ENCODE measurements at places on chromosomes 2 and 18. TPM values are rescaled to one million over a fixed set of nuclear protein-coding genes. Genes with fewer than 3 reads are reported as not detected.
A peak's percentile ranks its signal among the peaks of the same experiment; 100 is the strongest.

DNA sequence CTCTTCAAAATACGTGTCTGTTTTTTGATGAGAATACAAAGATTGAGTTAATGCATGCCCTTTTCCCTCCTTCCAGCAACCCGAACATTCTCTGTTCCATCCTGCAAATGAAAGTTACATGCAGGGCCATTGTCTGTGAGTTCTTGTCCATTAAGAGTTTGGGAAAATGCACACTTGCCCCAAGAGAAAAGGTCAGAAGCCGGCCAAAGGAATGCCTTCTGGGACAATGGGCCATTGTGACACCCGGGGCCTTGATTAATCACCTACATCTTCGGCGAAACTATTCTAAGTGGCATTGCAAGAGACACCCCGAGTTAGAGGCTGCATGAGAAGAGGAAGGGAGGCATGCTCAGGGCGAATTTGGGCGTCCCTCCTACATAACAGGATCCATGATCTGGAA, 73.7 kb upstream of the COPS8 start:
- no peak for DNase-seq

The IL1RL1 gene
- 1.00 TPM for polyA plus RNA-seq

- no peak for DNase-seq
These were observed 239.5 kb upstream of the SALL3 start for GRCh38 chr18:78739882-78740677.

DNA sequence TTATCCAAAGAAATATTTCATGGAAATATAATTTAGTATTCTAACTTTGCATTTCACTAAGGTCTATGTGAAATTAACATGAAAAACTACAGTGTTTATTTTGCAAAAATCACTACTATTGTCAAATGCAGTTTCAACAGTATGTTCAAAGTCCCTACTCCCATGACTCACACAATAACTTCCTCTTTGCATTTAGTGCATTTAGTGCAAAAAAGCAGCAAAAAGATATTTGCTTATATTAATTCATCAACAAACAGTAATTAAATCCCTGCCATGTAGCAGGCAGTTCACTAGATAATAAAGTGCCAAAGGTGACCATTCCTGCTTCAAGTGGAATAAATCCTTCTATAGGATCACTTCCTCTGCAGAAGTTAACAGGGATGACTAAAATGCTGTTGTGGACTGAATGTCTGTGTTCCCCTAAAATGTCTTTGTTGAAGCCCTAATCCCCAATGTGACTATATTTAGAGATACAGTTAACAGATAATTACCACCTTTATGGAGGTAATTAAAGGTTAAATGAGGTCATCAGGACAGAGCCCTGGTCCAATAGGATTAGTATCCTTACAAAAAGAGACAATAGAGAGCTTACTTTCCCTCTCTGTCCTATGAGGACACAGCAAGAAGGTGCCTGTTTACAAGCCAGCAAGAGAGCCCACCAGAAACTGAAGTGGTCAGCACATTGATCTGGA, 61.7 kb downstream of the STK39 start:
- no peak for DNase-seq

GRCh38 chr2:208466151-208466919, 59.7 kb downstream of the PTH2R start:
- DNase-seq: peak; percentile 18

GRCh38 chr18:60639836-60640235, 267.3 kb upstream of the MC4R start:
- no peak for DNase-seq

DNA sequence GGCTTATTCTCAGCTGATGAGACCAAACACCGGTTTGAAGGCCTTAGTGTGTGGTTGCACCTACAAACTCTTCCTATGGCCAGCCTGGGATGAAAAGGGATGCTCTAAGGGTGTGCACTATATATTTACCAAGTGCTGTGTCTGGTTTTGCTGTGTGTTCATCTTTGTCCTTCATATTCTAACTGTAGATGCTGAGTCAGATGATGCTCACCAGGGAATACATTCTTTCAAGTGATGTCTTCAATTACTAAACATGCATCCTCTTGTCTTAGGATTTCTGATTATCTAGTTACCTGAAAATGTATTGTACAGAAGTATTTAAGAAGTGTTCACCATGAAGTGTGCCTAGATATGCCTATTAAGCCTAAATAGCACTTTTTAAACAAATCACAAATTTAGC, 1111.6 kb upstream of the ZEB2 start:
- DNase-seq: no peak

DNA sequence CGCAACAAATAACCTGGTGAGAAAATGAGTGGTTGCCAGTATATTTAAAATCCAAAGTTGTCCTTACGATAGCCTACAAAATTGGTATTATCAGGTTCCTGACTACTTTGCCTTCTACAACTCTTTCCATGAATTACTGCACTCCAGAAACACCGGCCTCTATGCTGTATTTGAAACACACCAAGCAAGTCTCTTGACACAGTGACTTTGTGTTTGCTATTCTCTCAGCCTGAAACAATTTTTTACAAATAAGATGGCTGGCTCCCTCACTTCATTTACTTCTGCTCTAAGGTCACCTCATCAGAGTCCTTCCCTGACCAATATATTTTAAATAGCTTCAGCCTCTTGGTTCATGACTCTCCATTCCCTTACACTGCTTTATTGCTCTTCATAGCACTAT, 12.2 kb downstream of the KANSL1L start:
- DNase-seq: no peak

DNA sequence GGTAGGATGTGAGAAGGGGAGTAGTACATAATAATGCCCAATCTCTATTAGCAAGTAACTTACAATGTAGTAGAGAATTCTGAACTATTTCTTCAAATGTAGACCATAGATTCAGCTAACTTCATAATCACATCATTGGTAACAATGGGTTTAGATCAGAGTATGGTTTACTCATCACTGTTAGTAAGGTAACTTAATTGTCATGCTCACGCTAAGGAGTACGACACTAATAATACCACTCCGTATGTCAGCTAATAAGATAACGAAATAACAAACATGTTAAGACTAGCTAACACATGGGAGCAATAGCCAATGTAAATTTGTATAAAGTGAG, 56.4 kb upstream of the CCDC141 start:
- DNase-seq: no peak

- no peak for DNase-seq
These were observed 17.4 kb downstream of the SULT1C4 start for GRCh38 chr2:108395155-108395554.

The ABCG5 gene
- 0.55 TPM for polyA plus RNA-seq

- DNase-seq: no peak
These were observed 78.6 kb downstream of the FAM228A start for GRCh38 chr2:24253303-24253919.

- DNase-seq: no peak
These were observed 21.8 kb downstream of the TNFAIP6 start for GRCh38 chr2:151379169-151379568.

DNA sequence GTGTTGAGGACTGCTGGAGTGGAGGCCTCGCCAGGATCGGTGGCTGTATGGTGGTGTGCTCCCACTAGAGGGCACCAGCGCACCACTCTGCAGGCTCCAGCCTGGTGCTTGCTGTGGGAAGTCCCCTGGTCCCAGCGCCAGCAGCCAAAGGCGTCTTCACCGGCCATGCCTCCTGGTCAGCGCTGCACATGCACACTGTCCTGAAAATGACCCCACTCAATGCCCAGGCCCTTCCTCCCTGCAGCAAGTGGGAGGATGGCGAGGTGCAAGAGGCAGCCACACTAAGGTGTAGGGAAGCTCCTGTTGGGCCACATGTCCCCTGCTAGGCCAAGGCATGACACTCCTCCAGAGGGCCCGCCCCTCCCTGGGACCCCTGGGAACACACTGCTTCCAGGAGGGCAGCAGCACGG, 136.5 kb downstream of the CTIF start:
- peak; percentile 71 for DNase-seq

The BUB1 gene
- polyA plus RNA-seq: 25.2 TPM

- DNase-seq: no peak
These were observed 15.0 kb downstream of the GLI2 start for GRCh38 chr2:120750488-120751210.

The SP100 gene
- polyA plus RNA-seq: 19.1 TPM

- no peak for DNase-seq
These were observed 2.5 kb downstream of the CD8A start for GRCh38 chr2:86788165-86788564.

The UGT1A4 gene
- polyA plus RNA-seq: not detected

The HTR2B gene
- polyA plus RNA-seq: 13.9 TPM

The EPB41L3 gene
- 63.1 TPM for polyA plus RNA-seq

DNA sequence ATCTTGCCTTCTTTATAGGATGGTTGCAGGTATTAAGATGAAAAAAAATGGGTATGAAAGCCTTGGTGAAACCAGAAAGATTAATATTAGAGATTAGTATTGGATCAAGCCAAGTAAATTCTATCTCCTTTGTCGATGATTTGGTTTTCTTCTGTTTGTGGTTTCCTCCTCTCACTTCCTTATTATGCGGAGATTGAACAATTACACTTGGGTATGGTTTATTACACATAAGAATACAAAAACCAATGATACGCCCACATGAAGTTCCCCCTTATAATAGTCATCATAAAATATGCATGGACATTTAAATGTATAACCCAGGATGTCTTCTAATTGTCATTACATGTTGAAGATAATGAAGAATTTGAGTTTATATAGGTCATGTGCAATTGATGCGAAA, 4.9 kb downstream of the LTBP1 start:
- DNase-seq: no peak

DNA sequence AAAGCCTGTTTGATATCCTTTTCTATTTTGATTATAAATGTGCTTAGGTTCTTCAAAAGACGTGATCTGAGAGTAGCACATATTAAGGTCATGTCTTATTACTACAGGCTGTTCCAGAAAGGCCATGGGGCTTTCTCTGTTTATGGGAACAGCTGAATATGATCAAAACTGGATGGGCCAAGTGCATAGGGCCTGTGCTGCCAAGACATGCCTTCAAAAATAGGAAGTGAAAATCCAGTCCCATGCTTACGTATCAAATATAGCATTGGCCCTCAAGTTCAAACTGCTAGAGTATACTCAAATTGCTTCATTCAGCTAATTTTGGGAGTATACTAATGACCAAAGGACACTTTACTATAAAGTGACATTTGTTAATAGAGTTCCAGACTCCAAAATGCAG, 24.1 kb downstream of the SLC25A52 start:
- DNase-seq: no peak

- no peak for DNase-seq
These were observed 28.2 kb upstream of the GATA6 start for GRCh38 chr18:22141211-22141610.

The LRATD1 gene
- 23.4 TPM for polyA plus RNA-seq

The DRC1 gene
- 1.6 TPM for polyA plus RNA-seq

The IL36B gene
- polyA plus RNA-seq: not detected

DNA sequence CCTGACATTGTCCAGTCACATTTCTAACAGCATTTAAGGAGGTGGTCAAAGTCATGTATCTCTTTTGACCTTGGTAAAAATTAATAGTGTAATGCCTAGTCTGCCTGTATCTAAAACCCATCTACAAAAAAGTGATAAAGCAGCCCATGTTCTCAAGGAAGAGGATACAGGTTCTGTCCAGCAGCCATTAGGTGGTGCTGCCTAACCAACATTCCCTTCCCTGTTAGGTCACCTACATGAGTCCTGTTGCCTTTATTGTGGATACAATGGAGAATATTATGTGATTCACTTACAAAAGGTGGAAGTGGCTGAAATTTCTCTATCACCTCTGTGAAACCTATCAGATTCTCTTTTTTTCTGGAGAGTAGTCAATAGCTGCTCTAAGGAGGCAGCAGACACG, 52.5 kb downstream of the AQP4 start:
- peak; percentile 46 for DNase-seq

The ERMN gene
- 0.54 TPM for polyA plus RNA-seq

The REG1A gene
- polyA plus RNA-seq: not detected

The SERPINB4 gene
- polyA plus RNA-seq: not detected

DNA sequence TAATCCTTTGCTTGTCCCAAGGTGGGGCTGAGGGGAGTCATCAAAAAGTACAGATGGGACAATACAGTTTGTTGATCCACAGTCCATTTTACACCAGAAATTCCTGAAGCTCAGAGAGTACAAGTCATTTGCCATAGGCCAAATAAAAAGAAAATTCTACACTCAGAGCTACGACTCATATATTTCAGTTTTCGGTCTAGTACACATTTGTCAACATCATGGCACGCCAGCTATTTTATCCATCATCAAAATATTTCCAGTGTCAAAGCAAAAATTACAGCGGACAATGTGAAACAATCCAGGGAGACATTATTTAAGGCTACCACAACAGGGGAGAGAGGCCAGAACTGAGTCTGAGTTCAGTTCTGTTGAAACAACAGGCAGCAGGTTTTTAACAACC, 587.5 kb upstream of the DSEL start:
- DNase-seq: no peak

DNA sequence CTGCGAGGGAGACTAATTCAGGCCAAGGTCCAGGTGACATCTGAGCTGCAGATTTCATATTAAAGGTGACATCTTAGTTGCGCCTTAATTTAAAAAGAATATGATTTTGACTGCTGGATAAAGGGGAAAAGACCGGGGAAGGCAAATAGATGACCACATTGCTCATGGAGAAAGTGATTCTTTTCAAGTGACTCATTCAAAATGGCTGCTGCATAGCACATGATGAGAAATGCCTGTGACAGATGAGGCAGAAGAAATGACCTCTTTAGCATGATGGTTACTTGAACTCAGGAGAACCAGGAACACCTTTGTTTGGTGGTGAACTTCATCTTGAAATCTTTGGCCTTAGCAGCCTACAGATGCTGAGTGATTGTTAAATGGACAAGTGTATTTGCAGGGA, 385.8 kb upstream of the TRIB2 start:
- no peak for DNase-seq

- DNase-seq: no peak
These were observed 11.8 kb upstream of the CDC42EP3 start for GRCh38 chr2:37683241-37683640.

DNA sequence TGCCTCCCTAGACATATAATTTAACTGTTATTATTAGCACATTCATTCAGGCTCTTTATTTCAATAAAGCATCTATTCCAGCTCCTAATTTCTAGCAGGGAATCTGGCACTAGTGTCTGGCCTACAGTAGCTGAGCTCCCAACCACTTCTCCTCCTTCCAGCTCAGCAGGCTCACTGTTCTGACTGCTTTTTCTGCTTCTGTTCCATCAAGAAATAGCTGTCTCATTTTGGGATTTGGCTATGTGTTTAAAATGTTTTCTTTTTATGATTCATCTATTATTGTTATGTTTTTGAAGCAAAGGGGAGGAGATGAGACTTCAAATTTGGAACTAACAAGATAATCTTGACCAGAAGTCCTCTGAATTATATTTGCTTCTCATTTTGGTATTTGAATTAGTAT, 172.7 kb upstream of the SMAD7 start:
- no peak for DNase-seq

GRCh38 chr18:75346671-75347070, 80.8 kb downstream of the SMIM21 start:
- DNase-seq: no peak

DNA sequence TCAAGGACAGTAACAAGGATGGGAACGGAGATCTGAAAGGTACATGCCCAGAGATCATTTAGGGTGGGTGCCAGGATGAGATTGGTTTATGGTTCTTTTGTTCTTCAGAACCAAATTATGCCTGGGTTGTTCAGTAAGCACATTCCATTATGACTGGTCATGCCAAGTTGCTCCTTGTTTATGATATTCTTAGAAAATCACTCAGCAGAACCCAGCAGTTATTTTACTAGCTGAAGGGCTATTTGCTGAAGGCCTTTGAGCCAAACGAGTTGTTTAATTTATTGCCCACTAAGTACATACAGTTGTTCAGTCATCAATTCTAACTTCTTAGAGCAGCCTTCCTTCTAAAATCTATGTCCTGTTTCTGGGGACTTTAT, 635 bp downstream of the SLC3A1 start:
- DNase-seq: no peak

- no peak for DNase-seq
These were observed 23.0 kb upstream of the ADAM17 start for GRCh38 chr2:9578467-9579235.

All from renal cortex interstitium (tissue), 15 donors.